ENCODE measurements at places on chromosomes 1 and 21.
A peak's percentile ranks its signal among the peaks of the same experiment; 100 is the strongest.

- DNase-seq = no peak
Measured at GRCh38 chr21:28253961-28254360, 738.7 kb downstream of the LTN1 start.

DNA sequence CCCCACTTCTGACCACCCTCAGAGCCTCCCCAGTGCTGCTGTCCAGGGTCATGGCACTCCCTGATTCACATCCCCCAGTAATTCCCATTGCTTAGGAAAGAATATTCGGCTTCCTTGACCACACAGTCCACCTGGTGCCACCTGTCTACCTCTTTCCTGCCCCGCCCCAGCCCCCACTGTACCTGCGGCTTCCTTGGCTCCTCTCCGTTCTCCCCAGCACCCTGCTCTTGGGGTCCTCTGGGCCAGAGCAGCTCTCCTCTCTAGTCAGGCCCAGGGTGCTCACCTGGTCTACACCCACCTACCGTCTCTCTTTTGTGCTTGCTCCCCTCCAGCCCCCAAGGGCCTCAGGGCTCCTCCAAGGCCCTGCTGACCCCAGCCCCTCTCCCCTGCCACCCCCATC lies 142.6 kb downstream of the PEX14 start:
- no peak for DNase-seq

- no peak for DNase-seq
Measured at GRCh38 chr21:34852448-34852847, 183.7 kb downstream of the CLIC6 start.

DNA sequence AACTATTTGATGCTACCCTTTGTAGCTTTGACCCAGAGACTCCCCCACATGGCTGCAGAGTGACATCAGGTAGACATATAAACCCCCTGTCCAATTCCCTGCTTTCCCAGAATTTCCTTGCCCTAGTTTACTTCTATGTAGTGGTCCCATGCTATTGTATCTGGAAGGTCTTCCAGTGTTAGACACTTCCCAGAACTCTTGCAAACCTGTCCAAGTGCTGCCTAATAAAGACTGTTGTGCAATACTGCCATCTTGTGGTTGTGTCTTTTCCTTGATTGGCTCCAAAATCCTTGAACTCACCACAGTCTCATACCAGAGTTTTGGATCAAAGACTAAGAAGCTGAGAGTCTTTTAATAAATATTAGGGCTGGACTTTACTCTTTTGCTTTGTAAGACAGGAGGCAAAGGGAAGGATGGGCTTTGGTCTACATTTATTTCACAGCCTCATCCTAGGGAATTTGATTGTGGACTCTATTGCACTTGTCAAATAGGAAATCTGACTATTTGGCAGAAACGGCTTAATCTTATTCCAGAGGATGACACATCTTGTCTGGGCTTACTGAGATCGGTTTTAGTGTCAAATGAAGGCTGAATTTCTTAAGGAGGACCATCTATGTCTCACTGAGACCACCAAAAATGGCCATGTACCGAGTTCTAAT lies 169.9 kb downstream of the LRRC7 start:
- DNase-seq = no peak

GRCh38 chr1:50700214-50700613 lies 259.9 kb downstream of the FAF1 start:
- no peak for DNase-seq

- no peak for DNase-seq
Measured at GRCh38 chr1:58206749-58207148, 339.8 kb downstream of the OMA1 start.

DNA sequence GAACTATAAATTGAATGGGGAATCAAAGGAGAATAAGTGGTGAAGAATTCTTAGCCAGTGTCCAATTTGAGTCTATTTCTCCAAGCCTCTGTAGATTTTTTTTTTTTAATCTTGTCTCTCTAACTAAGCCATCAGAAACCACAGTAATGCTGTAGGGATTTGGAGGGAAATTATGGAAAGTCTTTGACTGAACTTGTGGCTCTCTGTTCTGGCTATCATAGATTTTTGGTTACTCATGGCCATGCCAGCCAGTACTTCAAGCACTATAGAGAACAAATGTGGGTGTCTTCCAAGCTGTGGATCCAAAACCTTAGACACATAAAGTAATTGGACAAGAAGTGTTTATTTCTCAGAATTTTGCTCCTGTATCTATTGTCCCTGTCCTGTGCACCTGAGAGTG lies 147.9 kb downstream of the LRRC40 start:
- DNase-seq = no peak

DNA sequence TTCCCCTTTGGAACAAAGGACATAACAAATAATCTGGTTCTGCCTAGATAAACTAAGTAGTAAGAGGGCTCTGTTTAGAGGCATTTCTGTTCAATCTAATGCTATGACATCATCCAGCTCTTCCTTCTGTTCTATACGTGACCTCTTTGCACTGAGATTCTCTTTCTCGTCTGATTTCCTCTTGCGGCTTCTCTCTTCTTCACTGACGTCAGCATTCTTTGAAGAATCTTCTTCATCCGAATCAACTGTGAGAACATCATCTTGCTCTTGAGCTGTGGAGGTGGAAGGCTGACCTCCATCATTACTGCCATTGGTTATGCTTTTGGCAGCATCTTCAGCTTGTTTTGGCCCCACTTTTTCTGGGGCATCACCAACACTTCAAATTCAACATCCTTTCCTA lies 130.4 kb downstream of the HS2ST1 start:
- peak; percentile 17 for DNase-seq

- no peak for DNase-seq
Measured at GRCh38 chr1:217747156-217747769, 116.1 kb downstream of the SPATA17 start.

DNA sequence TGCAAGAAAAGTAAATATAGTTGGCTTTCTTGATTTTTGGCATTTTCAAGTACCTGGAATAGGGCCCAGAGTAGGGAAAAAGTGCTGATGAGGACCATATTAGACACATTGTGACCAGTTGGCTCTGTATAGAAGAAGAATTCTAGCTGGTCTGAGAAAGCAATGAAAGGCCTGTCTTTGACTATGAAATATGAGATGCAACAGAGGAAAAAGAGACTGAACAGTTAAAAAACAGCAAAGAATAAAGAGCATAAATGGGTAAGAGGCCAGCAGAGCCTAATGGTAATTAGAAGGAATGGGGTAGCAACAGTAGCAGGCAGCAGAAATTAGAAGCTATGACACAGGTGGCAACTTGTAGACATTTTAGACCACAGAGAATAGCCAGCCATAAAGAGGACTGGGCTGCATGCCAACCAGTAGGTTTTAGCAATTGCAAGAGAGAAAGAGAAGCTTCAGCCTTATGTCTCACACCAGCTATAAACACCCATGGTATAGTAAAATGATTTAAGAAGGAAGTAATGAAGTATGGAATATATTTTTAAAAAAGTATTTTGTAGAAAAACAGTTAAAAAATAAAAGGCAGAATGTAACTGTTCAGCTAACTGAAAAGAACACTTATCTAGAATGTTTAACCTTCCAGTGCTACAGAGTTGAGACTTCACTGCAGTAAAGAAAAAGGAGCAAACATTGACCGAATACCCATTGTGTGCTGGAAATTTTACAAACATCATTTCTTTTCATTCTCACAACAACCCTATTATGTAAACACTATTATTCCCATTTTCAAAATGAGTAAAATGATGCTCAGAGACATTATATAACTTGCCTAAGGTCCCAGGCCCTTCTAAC lies 114.1 kb downstream of the LHX4 start:
- no peak for DNase-seq

- DNase-seq = peak; percentile 33
Measured at GRCh38 chr1:172818841-172819527, 160.1 kb downstream of the FASLG start.

DNA sequence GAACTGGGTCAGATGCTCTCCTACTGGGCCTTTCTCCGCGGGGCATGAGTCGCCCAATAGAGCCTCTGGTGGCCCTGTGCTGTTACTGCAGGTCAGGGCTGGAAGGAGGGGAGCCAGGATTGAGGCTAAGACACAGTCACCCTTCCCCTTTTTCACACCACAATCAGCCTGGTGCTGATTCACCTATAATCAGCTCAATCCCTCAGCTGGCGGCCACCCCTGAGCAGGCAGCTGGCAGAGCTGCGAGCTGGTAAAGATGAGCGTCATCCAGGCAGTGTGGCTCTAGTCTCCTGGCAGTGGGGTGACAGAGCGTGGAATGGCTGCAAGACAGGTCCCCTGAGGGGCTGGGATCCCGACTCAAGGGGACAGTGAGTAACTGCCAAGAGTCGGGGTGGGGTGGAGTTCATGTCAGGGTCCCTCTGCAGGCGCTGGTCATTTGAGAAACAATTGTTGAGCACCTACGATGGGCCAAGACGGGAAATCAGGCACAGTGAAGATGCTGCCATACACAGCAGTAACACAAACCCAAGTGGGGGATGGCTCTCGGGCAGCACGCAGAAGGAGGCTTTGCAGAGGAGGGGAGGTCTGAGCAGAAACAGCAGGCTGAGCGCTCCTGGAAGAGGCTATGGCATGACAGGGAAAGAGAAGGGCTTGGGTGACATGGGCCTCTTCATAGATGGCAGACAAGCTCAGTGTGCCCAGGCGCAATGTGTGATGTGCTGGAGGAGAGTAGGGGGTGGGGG lies 21.8 kb downstream of the ATF3 start:
- peak; percentile 36 for DNase-seq

DNA sequence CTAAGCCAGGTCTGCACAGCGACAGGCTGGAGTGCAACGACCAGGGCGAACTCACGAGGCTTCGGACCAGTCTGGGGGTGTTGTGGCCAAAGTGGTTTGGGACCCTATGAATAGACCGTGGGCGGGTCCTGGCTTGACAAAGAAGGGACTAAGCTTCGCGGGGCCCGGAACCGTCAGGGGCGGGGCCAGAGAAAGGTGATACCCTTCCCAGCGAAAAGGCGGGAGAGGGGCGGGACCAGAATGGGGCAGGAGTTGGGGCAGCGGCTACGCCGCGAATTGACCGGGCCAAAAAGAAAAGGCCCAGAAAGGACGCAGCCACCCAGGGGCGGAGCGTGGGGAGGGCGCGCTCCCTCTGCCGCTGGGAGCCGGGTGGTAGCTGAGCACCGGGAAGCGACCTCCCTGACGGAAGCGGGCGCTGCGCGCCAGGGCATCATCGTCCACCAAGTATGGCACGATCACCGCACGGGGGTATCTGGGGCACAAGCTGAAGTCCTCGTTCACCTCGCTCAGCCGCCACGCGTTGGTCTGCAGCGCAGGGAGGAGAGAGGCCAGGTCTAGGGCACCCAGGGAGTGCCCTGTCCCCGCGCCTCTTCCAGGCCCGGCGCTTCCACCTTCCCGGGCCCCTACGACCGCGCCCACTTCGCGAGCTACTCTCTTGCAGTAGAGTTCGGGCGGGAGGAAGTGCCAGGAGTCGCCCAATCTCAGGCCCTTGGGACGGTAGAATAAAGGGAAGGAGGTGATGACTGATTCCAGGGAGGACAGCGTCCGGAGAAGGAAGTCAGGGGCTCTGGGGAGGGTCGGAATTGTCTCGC lies 6.7 kb upstream of the FAM167B start:
- no peak for DNase-seq

- DNase-seq = no peak
Measured at GRCh38 chr1:207845109-207845508, 65.8 kb downstream of the CD34 start.

GRCh38 chr1:157360023-157360390 lies 192.3 kb downstream of the FCRL5 start:
- no peak for DNase-seq

GRCh38 chr21:14527696-14528652 lies 18.1 kb downstream of the SAMSN1 start:
- DNase-seq = no peak

GRCh38 chr1:172273647-172274396 lies 146.7 kb upstream of the C1orf105 start:
- DNase-seq = no peak

DNA sequence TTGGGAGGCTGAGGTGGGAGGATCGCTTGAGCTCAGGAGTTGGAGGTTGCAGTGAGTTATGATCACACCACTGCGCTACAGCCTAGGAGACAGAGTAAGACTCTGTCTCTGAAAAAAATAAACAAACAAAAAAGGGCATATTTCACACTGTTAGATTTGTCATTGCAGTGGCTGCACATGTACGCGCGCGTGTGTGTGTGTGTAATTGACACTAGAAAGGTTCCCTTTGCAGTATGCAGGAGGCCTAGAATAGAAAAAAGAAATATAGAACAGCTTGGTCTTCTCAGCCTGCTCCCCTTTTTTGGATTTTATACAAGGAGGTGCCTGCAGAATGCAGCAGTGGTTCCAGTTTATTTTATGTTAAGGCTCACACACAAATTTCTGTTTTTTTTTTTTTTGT lies 8.6 kb downstream of the MACO1 start:
- no peak for DNase-seq

- no peak for DNase-seq
Measured at GRCh38 chr1:219544163-219544846, 68.6 kb downstream of the ZC3H11B start.

GRCh38 chr1:186218654-186219352 lies 156.2 kb downstream of the TPR start:
- no peak for DNase-seq

- DNase-seq = no peak
Measured at GRCh38 chr1:246638941-246639655, 72.8 kb downstream of the CNST start.

- no peak for DNase-seq
Measured at GRCh38 chr1:22273686-22274681, 131.1 kb upstream of the WNT4 start.

DNA sequence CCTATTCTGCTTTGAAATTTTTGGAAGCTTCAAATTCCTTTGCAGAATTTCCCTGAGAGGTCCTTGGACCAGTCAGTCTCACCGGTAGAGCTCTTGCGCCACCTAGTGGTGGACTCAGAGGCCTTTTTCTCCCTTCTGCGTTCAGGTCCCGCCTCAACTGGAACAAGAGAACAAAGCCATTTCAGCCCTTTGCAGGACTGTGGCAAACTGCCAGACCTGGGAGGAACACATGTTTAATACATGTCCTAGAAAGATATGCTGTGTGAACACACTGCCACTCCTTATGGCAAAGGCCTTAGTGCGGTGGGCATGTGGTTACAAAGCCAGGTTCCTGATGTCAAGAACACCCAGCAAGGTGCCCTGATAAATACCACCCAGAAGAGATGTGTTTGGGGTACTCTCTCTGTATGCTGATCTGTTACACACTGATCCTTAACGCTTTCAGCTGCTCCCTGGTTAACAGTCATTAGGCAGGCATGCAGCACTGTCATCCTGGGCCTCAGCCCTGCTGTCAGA lies 82.2 kb upstream of the SSX2IP start:
- peak; percentile 30 for DNase-seq

- no peak for DNase-seq
Measured at GRCh38 chr21:21324297-21324696, 326.1 kb downstream of the NCAM2 start.

- DNase-seq = no peak
Measured at GRCh38 chr1:154547105-154547732, 11.2 kb downstream of the UBE2Q1 start.

DNA sequence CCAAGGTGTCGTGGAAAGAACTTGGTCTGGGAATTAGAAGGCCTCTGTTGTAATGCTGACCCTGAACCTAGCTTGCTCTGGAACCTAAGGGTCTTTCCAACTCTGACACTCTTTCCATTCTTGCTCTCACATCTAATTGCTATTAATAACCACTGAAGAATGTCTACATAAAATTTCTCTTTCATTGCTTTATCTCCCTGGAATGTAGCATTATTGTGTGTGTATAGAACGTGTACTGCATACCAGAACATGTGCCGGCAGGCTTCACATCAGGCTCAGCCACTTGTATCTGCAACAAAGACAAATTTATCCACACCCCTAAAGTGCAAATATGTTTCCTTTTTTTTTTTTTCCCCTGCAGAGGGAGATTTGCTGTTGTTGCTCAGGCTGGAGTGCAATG lies 13.9 kb upstream of the LAX1 start:
- DNase-seq = no peak

GRCh38 chr1:64133036-64133435 lies 70.4 kb upstream of the UBE2U start:
- DNase-seq = no peak
